ENCODE measurements at places on chromosomes 16 and 17. TPM values are rescaled to one million over a fixed set of nuclear protein-coding genes. Genes with fewer than 3 reads are reported as not detected.

PTX4 gene
- total RNA-seq: not detected

KRT9 gene
- total RNA-seq: not detected

CMTM2 gene
- total RNA-seq: not detected

COA3 gene
- 144 TPM for total RNA-seq

RPTOR gene
- 60.1 TPM for total RNA-seq

BAIAP3 gene
- 9.7 TPM for total RNA-seq

TSPOAP1 gene
- total RNA-seq: 4.4 TPM

TENT4B gene
- 8.2 TPM for total RNA-seq

SPATA20 gene
- total RNA-seq: 328 TPM

DYNLL2 gene
- total RNA-seq: 24.8 TPM

PCTP gene
- 581 TPM for total RNA-seq
